Daoy (cell line): ENCODE measurements at places on chromosomes 12 and 14. TPM values are rescaled to one million over a fixed set of nuclear protein-coding genes. Genes with fewer than 3 reads are reported as not detected.
A peak's percentile ranks its signal among the peaks of the same experiment; 100 is the strongest.

GRCh38 chr14:71371711-71372396 lies 464.6 kb downstream of the PCNX1 start:
- DNase-seq = peak; percentile 74

GRCh38 chr14:101905614-101906013 lies 58.8 kb upstream of the DYNC1H1 start:
- no peak for DNase-seq

Gene PIWIL1
- total RNA-seq = 0.68 and 1.8 TPM in 2 replicates

Gene SLCO1A2
- total RNA-seq = not detected in 2 replicates

DNA sequence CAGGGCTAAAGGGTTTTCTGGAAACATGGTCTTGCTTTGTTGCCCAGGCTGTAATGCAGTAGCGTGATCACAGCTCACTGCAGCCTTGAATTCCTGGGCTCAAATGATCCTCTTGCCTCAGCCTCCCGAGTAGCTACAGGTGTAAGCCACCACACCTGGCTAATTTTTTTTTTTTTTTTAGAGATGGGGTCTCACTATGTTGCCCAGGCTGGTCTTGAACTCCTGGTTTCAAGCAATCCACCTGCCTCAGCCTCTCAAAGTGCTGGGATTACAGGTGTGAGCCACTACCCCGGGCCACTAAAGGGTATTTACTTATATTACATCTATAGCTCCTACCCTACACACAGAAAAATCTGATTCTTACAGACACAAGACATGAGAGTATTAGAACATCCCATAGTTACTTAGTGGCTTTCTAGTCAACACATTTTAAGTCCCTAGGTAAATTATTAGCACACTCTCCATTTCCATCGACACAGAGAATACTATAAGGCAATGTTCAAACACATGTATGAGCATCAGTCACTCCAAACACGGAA lies 6.2 kb upstream of the DCAF11 start:
- DNase-seq = no peak

- no peak for DNase-seq
These were observed 4.5 kb upstream of the GOLGA5 start for GRCh38 chr14:92789457-92790089.

- no peak for DNase-seq
These were observed 325 bp downstream of the C12orf60 start for GRCh38 chr12:14803830-14804160.

Gene CD69
- 0.12 and 0.57 TPM in 2 replicates for total RNA-seq

GRCh38 chr14:68423686-68424085 lies 369.2 kb downstream of the ZFP36L1 start:
- DNase-seq = no peak

GRCh38 chr12:28079539-28079938 lies 107.0 kb upstream of the PTHLH start:
- no peak for DNase-seq

DNA sequence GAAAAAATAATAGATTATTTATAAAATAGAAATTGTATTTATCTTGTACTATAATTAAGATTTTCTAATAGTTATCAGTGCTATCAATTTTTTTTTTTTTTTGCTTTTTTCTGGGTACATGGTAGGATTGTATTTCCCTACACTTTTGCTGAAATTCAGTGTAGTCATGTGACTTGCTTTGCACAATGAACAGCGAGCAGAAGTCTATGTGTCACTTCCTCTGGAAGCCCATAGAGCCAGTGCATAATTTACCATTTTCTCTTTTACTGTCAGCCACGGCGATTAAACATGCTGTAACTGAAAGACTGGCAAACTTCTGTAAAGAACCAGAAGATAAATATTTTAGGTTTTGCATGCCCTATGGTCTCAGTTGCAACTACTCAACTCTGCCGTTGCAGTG lies 80.8 kb upstream of the PPP1R12A start:
- DNase-seq = no peak

Gene CPNE6
- not detected in 2 replicates for total RNA-seq

GRCh38 chr12:4196805-4197420 lies 76.6 kb upstream of the CCND2 start:
- DNase-seq = no peak

DNA sequence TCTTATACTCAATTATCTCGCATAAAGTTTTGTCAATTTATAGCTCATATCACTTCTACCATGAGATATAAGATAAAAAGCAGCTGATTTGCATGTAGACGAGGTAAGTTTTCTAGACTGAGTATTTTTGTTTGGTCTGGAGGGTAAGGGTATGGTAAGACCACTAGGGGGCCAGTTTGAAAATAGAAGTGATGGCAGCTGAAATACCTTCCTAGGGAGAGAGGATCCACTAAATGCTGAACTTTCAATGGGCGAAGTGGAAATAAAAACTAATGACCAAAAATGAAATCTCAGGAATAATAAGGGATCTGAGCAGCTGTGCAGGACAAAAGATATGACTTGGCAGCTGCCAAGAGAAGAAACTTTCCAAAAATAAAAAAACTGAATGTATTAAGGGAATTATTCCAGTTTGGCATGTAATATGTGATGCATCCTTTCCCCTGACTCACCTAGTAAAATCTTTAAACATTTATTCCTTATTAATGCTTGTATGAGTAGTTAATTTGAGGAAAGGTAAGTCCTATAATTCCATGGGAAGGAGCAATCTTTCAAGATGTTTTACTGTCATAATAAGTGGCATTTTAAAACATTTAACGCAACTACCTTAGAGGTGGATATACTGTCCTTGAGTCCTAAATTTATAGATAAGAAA lies 754.5 kb downstream of the C12orf50 start:
- DNase-seq = peak; percentile 2

Gene RPL10L
- 6.9 and 15.7 TPM in 2 replicates for total RNA-seq

GRCh38 chr12:56631790-56632700 lies 1.9 kb upstream of the BAZ2A start:
- DNase-seq = peak; percentile 59

Gene C12orf54
- total RNA-seq = not detected in 2 replicates

Gene IGF1
- not detected in 2 replicates for total RNA-seq

- no peak for DNase-seq
These were observed 196.3 kb downstream of the TRHDE start for GRCh38 chr12:72468505-72468904.

Gene ENO2
- total RNA-seq = 9.0 and 13.4 TPM in 2 replicates

- no peak for DNase-seq
These were observed 44.6 kb downstream of the MAX start for GRCh38 chr14:65057695-65058094.

DNA sequence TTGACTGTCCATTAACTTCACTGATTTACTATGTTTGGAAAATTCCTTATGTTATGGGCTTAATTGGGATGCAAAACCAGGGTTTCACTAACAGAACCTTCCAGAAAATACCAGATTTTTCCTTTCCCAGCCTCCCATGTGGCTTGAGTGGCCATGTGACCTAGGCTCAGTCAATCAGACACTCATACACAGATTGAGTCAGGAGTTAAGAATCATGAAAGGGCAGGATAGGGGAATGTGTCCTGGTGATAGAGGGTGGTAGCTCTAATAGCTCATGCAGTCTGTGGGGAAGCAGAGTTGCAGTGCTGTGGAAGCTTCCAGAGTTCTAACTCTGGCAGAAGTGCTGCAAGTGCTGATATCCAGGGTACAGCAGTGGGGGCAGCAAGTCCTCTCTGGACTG lies 134.1 kb upstream of the IFNG-AS1 start:
- no peak for DNase-seq

DNA sequence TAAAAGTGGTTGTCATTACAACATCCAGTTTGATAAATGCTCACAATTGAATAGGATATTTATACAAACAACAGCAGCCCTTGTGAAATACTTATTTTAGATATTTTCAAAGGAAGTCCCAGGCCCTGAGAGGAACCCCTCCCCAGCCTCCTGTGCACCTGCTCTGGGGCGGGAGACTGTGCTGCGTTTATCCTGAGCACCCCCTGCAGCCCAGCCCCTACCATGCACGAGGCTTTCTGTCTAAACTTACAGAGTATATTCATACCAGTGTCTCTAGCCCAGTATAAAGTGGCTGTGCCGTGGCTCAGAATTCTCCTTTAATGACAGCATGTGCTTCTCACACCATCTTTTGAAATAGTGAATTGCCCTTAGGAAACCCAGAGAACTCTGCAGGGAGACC lies 1084.3 kb downstream of the TMEM121 start:
- no peak for DNase-seq

- DNase-seq = no peak
These were observed 56.7 kb upstream of the CHGA start for GRCh38 chr14:92866181-92866752.

GRCh38 chr14:98227000-98227726 lies 1044.8 kb downstream of the BCL11B start:
- DNase-seq = no peak

DNA sequence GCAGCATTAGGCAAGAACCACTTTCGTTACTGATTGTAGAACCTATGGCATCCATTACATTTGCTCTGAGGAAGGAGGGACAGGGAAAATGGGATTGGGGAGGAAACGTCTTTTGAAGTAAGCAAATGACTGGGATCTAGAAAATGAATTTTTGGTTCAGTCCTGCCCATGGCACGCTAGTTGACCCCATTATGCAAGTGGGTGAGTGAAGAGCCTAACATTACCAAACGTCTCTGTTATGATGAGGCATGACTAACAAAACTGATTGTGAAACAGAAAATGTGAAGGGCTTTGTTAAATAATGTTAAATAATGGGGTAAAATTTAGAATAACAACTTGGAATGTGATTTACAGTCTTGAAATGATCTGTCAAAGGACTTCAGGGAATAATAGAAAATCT lies 38.9 kb downstream of the CPSF2 start:
- DNase-seq = no peak

- peak; percentile 70 for DNase-seq
These were observed 102.0 kb downstream of the TMEM30B start for GRCh38 chr14:61179061-61179690.

Gene FAM186B
- total RNA-seq = 0.17 and 0.30 TPM in 2 replicates

GRCh38 chr12:48356041-48356768 lies 5.5 kb upstream of the ZNF641 start:
- DNase-seq = peak; percentile 52

- no peak for DNase-seq
These were observed 3.1 kb downstream of the SMOC1 start for GRCh38 chr14:69882116-69882864.
